Activated T-cell treated with anti-CD3 and anti-CD28 coated beads, Interleukin-2, amount 50 U/mL, for 4 hours (primary cell): ENCODE measurements at places on chromosomes 2 and 18.
A peak's percentile ranks its signal among the peaks of the same experiment; 100 is the strongest.

DNA sequence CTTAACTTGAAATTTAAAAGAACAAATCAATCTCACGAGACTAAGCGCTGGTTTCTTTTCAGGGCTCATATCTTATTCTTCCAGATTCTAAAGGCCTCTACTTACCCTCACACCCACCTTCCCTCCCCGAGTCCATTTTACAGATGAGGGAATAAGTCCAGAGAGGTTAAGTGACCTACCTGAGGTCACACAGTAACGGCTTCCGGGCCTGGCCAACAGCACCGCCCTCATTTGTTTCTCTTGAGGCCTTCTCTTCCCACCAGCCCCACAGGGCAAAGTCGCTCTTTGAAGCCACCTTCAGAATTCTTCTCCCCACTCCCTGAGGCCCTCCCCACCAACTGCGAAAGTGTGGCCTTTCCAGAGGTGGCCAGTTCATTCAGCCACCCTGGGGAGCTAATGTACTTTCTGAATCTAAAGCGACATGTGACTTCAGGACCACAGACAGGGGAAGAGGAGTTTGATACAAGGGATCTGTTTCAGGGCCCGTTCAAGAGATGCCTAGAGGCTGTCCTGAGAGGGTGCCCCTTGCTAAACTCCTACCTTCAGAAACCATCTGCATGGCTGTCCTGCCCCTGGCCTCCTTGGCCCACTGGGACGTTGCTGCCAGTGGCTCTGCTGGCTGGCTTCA lies 275.3 kb downstream of the HAUS1 start:
- no peak for DNase-seq

- no peak for DNase-seq
Measured at GRCh38 chr2:228681979-228682378, 500.5 kb upstream of the SPHKAP start.

- no peak for DNase-seq
Measured at GRCh38 chr2:33482518-33482917, 6.1 kb downstream of the RASGRP3 start.

DNA sequence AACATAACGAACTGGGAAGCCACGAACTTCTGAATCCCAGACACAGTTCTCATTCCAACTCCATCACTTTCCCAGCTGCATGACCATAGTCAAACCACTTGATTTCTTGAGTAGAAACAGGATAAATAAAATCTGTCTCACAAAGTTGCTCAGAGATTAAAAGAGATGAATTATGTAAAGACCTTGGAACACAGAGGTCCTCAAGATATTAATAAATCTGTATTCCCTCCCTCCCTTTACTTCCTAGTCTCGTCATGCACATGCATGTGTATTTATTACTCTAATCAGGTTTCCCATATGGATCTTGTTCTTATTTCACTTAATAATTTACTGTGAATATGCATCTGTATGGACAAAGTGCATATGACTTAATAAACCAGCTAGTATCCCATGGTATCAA lies 21.1 kb upstream of the CSRNP3 start:
- no peak for DNase-seq

DNA sequence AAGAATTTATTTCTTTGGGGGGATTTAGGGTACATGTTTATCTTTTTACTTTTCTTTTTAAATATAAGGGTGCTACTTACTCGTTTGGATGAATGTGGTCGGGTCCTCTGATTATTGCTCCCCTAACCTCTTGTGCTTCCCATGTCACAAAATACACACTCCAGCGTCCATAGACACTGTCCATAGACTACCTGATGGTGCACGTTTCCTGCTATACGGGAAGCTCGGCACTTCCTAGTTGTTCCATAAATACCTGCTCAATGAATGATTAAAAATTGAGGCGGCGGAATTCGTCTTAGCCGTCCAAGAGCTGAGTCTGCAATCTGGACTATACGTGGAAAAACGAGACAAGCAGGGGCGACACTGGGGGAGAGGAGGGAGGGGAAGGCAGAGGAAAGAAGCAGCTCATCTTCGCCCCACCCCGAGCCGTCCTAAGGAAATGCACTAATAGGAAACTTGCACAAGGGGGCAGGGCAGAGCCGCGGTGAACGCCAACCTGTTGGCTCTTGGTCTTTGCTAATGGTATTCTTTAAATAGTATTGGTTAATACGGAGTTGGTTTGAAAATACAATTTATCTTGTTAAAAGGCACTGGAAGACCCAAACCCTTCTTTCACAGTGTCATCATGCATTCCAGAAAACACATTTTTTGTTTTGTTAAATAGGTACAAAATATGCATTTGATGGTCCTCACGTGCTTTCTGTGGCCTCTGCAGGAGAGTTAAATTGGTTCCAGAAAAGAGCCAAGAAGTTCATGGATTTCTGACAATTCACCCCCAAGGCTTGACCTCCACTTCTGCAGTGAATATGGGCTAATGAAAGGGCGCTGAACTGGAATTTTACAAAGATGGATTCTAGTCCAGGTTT lies 73.0 kb upstream of the KCTD1 start:
- DNase-seq = no peak

- no peak for DNase-seq
Measured at GRCh38 chr2:22485486-22485885, 899.5 kb upstream of the KLHL29 start.

GRCh38 chr2:24950102-24950501 lies 21.7 kb downstream of the DNAJC27 start:
- DNase-seq = no peak

DNA sequence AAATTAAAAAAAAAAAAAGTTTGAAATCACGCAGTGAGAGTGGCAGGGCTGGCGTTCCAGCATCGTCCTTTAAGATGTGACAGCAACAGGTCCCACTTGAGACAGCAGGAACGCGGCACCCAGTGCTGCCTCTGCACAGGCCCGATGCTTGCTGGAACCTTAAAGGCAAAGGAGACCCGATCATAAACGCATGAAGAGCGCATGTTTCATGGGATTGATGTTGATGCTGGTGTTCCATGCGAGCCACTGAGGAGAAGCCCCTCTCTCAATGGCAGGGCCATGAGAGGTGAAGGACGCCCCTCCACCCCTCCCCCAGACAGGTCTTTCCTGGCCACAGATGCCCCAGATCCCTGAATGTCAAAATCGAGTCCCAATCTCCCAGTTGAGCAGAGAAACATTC lies 17.9 kb upstream of the ALPI start:
- no peak for DNase-seq

GRCh38 chr2:230990899-230991150 lies 5.1 kb upstream of the SPATA3 start:
- no peak for DNase-seq

GRCh38 chr2:142819411-142819810 lies 58.1 kb upstream of the KYNU start:
- DNase-seq = no peak

DNA sequence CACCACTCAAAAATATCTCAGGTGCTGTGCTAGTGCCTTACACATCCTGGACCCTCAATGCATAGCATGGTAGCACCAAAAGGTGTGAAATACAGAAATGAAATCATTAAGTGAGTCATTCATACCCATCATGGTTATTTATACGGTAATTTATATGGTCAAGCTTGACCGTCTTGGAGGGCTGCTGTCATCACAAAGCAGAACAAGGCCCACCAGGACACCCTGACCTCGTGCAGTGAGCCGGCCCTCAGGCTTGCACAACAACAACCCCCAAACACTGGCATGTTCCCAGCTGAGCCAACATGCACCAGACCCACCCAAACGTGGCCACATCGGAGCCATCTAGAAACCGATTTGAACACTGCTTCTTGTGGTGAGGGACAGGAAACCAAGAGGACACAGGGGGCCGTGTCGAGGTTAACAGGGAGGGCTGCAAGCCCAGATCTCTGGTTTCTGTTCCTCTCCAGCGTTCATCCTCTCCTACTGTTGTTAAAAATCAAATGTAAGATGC lies 378.5 kb upstream of the ID2 start:
- peak; percentile 46 for DNase-seq

DNA sequence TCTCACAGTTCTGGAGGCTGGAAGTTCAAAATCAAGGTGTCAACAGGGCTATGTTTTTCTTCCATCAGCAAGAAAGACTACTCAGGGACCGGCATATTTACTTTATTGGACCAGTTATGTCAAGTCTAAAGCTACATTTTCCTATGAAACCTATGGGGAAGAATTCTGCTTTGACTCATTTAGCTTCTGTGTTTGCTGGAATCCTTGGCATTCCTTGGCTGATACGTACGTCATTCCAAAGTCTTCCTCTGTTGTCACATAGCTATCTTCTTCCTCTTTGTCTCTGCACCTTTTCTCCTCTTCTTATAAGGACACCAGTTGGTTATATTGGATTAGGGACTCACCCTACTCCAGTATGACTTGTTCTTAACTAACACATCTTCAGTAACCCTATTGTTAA lies 137.4 kb upstream of the FBXO11 start:
- no peak for DNase-seq

- DNase-seq = no peak
Measured at GRCh38 chr18:59303656-59304195, 14.7 kb downstream of the CPLX4 start.

GRCh38 chr2:128370468-128371247 lies 52.0 kb upstream of the HS6ST1 start:
- no peak for DNase-seq

DNA sequence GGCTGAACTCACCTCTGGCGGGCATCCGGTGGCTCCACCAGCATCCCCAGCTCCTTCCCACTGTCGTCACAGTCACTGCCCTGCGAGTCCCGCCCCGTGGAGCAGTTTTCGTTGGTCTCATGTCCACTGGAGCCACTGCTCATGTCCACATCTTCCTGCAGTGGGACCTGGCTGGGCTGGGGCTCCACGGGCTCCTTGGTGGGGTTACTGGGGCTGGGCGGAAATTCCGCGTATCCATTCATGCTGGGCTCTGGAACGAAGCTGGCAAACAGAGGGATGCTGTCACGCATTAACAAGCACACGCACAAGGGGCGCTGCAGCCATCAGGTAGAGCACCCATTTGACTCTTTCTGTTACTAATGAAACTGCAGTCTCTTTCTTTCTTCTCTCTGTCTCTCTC lies 10.7 kb downstream of the PER2 start:
- no peak for DNase-seq

- no peak for DNase-seq
Measured at GRCh38 chr18:61941948-61942471, 49.2 kb upstream of the RNF152 start.

GRCh38 chr2:40251137-40251536 lies 200.8 kb downstream of the SLC8A1 start:
- DNase-seq = no peak

DNA sequence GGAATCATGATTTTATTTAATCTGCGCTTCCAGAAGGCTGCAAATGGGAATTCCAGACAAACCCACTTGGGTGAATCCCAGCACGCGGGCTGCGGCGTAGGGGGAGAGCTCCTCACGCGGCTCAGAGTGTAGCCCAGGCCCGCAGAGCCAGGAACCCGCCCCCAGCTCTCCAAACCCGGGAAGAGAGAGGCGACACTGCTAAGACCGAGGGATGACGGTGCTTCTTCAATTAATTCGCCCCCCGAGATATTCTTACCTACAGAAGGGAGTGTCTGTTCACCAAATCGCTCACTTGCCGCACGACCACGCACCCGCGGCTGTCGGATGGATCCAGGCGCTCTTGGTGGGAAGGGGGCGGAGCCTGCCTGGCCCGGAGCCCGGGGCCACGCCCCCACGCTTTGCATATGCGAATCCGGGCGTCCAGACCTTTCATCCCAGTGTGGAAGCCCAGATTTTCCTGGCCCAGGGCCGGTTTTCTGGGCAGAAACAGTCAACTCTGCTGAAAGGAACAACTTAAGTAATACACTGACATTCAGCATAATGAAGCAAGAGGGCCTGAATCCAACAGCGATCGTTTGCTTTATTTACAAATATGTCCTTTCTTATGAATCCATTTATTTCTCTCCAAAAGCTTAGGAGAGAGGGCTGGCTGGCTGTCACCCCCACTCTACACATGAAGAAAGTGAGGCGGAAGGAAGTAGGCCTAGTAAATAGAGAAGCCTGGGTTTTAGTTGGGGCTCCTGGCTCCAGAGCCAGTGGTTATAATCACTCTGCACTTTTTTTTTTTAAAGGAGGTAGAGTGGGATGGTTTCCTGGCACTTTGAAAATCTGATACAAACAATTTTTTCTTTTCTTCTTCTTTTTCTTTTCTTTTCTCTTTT lies at the start of gene SLC19A3:
Gene SLC19A3 (minus strand): TSS at position 342 of the 881 bp plus-strand sequence. CDS start 15,710 bp downstream, outside the sequence.
- no peak for DNase-seq

GRCh38 chr2:60125611-60126426 lies 427.6 kb downstream of the BCL11A start:
- DNase-seq = no peak
